Left ventricle myocardium superior (tissue), 1 donor: ENCODE measurements at places on chromosomes 12 and 14. TPM values are rescaled to one million over a fixed set of nuclear protein-coding genes. Genes with fewer than 3 reads are reported as not detected.

RPL36AL gene
- total RNA-seq: 149 TPM

CHST11 gene
- 3.4 TPM for total RNA-seq

ADAM20 gene
- 0.57 TPM for total RNA-seq

CMKLR1 gene
- 6.4 TPM for total RNA-seq

PCBP2 gene
- 557 TPM for total RNA-seq

KRT77 gene
- total RNA-seq: not detected

LRFN5 gene
- 0.37 TPM for total RNA-seq

ALG10 gene
- 3.6 TPM for total RNA-seq

DDIT3 gene
- 22.2 TPM for total RNA-seq

KCNC2 gene
- not detected for total RNA-seq

FOXA1 gene
- total RNA-seq: not detected
